Brain pericyte (primary cell): ENCODE measurements at places on chromosomes 5 and 9.

- DNase-seq = no peak
Measured at GRCh38 chr9:121266906-121267650, 884 bp upstream of the GSN start.

- no peak for DNase-seq
Measured at GRCh38 chr5:64207978-64208377, 42.3 kb downstream of the RNF180 start.

DNA sequence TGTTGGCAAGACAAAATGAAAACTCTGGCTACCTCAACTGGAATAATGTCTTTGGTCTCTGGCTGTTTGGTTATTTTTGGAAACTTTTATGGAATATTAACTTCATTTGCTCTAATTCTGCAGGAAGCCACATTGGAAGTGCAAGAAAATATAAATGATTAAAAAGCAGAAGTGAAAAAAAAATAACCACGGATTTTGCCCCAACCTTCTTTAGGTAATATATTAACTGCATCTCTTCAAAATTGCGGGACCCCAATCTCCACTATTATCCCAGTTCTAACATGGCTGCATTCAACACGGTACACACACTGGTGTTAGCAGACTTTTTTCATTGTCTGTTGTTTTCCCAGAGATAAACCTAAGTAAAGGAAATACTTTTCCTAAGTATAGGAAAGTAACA lies 23.0 kb downstream of the GLIS3 start:
- DNase-seq = no peak

- no peak for DNase-seq
Measured at GRCh38 chr9:98230304-98230703, 25.1 kb downstream of the TBC1D2 start.

DNA sequence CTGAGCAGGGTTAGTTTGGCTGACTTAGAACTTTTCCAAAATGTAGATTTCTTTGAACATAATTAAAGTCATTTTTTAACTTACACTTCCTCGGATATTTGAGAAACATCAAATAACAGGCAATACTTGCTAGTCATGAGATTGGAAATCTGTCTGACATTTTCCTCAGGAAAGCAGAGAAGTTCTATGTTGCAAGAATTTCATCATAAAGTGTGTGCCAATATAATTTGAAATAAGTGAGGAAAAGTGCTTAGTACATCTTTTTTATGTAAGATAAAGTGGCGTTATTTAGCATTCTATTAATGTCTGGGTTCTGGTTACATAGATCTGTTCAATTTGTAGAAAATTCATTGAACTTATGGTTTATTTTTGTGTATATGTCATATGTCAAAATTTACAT lies 48.7 kb upstream of the C5orf47 start:
- no peak for DNase-seq
